ENCODE measurements at places on chromosomes 3 and 15.

GRCh38 chr3:114126461-114126860 lies 52.4 kb downstream of the DRD3 start:
- DNase-seq: no peak

GRCh38 chr3:194989241-194989640 lies 281.7 kb downstream of the XXYLT1 start:
- DNase-seq: no peak

DNA sequence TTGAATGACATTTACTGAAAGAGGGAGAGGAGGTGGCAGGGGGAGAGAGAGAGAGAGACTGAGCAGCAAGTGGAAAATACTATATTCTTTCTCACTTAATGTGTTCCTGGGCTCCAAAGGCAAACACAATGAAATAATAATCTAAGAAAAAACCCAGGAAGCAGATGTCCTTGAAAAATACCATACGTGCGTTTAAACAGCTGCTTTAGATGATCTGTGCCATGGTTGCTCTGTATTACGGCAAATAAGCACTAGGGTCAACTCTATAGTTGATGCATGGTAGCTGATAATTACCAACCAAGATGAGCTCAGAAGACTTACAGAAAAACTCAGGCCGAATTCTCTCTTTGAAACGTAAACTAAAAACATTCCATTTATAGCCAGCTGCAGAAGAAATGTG lies 410.3 kb upstream of the TBL1XR1 start:
- no peak for DNase-seq

DNA sequence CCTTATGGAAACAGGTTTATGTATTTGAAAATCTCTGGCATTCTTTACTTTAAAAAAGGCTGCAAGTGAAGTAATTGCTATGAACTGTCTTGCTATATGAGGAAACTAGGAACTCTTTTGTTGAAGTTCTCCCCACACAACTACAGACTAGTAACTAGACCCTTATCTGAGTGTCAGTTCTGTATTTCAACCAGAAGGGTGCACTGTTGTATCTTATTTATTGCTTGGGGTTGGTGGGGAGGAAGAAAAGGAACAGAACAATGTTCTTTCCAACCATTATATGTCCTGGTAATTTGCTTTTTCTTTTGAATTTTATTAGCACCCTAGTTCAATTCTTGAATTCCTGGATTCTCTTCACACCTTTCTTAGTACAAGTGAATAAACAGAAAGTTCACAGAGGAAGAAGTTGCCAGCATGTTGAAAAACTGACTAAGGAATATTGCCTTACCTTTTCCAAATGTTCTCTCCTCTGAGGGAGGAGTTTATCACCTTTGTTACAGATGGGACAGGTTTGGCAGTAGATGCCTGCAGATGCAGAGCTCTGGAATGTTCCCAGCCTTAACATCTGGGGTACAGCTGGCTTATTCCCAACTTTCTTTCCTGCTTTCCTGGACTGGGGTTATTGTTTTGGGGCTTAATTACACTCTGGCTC lies 162.4 kb upstream of the CFAP20DC start:
- DNase-seq: peak; percentile 52

GRCh38 chr3:66103729-66104128 lies 65.0 kb upstream of the MAGI1 start:
- no peak for DNase-seq

DNA sequence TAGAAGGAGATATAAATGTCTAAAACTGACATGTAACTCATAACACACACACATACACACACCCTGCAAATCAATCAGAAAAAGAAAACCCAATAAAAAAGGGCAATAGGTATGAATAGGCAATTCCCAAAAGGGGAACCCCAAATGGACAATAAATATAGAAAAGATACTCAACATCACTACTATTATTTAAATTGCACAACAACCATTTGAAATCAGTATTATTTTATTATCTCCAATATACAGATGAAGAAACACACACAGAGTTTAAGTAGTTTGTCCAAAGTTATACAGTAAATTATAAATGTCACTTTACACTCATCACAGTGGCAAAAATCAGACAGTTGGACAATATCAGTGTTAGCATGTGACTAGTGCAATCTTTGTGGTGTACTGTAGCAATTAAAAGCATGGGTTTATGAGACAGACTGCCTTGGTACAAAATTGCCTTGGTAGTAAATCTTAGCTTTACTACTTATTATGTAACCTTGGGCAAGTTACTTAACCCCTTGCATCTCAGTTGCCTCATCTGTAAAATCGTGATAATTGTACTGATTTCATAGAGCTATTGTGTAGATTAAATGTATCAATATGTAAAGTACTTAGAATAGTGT lies 3.4 kb upstream of the FSTL1 start:
- DNase-seq: no peak

- no peak for DNase-seq
Measured at GRCh38 chr15:83358972-83359564, 74.6 kb upstream of the BNC1 start.

GRCh38 chr15:41775651-41776050 lies 1.4 kb downstream of the MAPKBP1 start:
- DNase-seq: peak; percentile 16

DNA sequence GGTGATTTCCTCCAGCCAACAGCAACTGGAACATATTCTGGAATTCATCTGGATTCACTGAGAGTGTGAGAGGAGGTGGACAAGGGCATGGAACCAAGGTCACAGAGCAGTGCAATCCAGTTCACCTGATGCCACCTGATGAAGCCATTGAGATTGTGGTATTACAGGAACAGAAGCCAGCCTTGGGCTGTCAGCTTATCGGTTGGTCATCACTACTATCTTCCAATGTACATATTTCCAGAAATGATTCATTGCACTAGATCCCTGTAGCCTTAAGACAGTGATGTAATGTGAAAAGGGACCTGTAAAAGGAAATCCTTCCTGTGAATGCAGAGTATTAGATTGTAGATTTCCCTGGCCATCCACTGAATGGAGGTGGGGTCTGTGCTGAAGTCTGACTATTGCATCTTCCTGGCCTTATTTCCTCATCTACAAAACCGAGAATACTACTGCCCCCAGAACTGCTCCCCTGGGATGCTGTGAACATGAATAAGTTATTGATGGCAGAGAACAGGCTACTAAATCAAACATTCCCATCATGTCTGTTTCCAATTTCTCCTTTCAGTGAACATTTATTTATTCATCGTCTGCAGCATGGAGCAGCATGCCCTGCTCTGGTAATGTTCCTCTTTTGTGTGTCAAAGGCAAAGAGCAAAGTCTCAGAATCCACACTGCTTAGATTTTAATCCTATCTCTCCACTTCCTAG lies 47.4 kb upstream of the TPM1 start:
- peak; percentile 75 for DNase-seq

GRCh38 chr3:169008776-169009358 lies 654.6 kb downstream of the MECOM start:
- no peak for DNase-seq

- DNase-seq: peak; percentile 24
Measured at GRCh38 chr3:75737831-75738493, 47.4 kb downstream of the ZNF717 start.

- no peak for DNase-seq
Measured at GRCh38 chr15:62912808-62913207, 129.7 kb upstream of the TPM1 start.

DNA sequence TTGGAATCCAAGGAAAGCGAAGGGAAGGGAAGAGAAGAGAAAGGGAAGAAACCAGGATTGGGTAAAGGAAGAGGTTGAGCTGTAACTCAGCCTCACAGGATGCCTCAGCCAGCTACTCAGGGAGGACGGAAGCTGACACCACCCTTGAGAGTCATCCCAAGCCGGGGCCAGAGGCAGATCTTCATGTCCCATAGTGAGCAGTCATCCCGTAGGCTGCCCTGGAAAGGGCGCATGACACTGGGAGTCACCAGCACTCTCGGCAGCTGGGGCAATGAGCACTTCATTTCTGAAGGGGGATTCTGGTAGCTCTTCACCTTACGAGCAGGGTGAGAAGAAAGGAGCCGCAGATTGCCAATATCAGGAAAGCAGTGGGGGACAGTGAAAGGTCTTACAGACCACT lies 60.1 kb upstream of the PCSK6 start:
- no peak for DNase-seq

- no peak for DNase-seq
Measured at GRCh38 chr15:85716261-85716660, 78.5 kb downstream of the KLHL25 start.

DNA sequence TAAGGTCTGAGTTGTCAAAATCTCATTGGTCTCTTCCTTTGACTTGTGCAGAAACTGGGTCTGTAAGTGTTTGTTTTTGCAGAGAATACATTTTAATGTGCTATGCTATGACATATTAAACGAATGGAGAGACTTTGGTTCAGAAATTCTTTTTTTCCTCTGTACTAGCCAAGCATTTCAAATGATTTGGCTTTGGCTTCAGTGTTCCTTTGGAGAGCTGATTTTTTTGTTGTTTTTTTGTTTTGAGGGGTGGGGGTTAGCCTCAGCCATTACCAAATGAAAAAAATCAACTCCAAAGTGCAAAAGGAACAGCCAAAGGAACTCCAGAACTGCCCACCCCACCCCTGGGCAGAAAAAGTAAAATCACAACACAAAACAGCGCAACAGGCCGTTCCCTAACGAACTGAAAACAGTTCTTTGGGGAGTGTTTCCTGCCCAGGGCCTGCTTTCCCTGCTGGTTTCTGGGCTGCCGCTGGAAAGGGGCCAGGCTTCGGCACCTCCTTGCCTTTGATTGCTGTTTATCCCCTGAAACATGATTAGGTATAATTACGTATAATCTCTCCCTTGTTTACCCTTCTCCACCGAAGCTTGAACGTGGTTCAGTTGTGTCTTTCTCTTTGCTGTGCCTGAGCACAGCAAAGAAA lies 57.6 kb upstream of the NEO1 start:
- no peak for DNase-seq

GRCh38 chr15:100334015-100334414 lies 7.8 kb downstream of the ADAMTS17 start:
- no peak for DNase-seq
